Transverse colon (tissue), 4 donors: ENCODE measurements at places on chromosomes 6 and 20. TPM values are rescaled to one million over a fixed set of nuclear protein-coding genes. Genes with fewer than 3 reads are reported as not detected.

The SNAP25 gene
- 2.4 TPM for total RNA-seq

The SNX3 gene
- total RNA-seq: 136 TPM

The LTA gene
- total RNA-seq: not detected

The SLC4A11 gene
- total RNA-seq: 0.75 TPM

The TTBK1 gene
- 0.32 TPM for total RNA-seq

- no peak for DNase-seq
These were observed 92.7 kb upstream of the AFDN start for GRCh38 chr6:167733740-167734661.

- no peak for DNase-seq
These were observed 354.7 kb upstream of the PLCB4 start for GRCh38 chr20:8714206-8714605.

DNA sequence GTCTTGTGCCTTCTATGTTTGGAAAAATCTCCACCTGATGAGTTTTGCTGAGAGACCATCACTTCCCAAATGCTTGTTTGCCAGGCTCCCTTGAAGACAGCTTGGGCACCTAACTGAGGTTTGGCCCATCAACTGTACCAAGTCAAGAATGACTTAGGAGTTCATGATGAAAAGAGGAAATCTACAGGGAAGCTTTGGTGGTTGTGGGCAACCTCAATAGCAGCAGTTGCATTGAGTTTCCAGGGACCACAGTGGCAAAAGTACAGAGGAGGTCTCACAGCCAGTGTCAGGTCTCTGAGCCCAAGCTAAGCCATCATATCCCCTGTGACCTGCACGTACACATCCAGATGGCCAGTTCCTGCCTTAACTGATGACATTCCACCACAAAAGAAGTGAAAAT, 49.7 kb upstream of the PHACTR1 start:
- DNase-seq: no peak

DNA sequence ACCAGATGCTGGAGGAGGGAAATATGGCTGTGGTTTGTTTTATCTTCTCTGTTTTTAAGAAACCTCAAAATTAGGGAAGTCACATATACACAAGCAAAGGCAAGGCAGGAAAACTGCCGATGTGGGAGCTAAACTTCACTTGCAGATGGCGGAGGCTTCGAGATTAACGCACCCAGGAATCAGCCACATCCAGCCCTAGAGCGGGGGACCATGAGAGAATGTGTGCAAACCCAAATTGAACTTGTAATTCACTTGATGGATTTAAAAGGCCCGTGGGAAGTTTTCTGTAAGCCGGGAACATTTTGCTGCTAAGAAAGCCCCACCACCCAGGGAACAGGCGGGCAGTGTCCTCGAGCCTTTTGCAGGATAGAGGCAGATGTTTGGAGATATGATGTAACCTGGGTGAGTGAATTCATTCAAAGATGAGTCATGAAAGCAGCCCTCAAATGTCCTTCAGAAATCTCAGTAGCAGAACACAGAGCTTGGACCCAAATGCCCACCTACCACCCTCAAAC, 39.9 kb downstream of the PREX1 start:
- DNase-seq: no peak

GRCh38 chr6:11094411-11094851, 797 bp downstream of the SMIM13 start:
- DNase-seq: peak; percentile 54

DNA sequence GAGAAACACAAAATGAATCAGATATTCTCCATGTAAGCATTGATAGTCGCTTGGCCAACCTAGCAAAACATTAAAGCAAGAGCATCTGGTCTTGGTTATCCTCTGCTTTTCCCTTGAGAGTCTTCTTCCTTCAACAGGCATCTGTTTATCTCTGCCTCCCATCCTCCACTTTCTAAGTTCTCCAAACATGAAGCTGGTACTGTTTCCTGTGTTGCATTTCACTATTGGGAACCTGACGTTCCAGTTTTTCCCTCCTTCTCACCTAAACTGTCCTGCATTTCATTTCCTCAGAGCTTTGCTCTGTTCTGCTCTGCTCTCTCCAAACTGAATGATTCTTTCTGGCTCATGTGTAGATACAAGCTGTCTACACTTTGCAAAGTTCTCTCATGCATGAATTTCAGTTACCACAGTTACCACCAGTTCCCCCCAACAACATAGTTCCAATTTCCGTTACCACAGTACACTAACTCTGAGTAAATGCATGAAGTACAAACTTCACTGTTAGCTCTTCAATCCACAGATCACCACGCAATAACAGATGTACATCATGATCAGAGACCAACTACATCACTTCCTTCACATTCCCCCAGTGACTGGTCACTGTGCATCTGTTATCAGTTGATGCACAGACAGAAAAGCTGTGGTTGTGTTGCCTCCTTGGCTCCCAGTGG, 86.7 kb upstream of the F13A1 start:
- DNase-seq: no peak

GRCh38 chr6:169326067-169326799, 72.6 kb upstream of the THBS2 start:
- no peak for DNase-seq

GRCh38 chr20:53021934-53022333, 49.8 kb downstream of the TSHZ2 start:
- DNase-seq: no peak

DNA sequence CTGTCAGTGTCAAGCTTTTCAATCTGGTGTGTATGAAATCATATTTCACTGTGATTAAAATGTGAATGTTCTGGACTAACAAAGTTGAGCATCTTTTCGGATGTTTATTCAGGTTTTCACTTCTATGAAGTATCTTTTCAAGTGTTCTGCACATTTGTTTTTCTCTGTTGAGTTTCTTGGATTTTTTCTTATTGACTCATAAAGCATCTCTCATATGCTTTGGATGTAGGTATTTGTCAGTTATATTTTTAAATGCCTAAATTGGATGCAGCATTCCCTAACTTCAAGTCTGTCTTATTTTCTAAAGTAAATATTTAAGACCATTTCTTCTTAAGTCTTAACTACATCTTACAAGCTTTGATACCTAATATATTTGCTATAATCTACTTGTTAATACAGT, 398.0 kb downstream of the PLCB1 start:
- no peak for DNase-seq

- no peak for DNase-seq
These were observed 1107.3 kb upstream of the MAP3K7 start for GRCh38 chr6:91694016-91694654.

DNA sequence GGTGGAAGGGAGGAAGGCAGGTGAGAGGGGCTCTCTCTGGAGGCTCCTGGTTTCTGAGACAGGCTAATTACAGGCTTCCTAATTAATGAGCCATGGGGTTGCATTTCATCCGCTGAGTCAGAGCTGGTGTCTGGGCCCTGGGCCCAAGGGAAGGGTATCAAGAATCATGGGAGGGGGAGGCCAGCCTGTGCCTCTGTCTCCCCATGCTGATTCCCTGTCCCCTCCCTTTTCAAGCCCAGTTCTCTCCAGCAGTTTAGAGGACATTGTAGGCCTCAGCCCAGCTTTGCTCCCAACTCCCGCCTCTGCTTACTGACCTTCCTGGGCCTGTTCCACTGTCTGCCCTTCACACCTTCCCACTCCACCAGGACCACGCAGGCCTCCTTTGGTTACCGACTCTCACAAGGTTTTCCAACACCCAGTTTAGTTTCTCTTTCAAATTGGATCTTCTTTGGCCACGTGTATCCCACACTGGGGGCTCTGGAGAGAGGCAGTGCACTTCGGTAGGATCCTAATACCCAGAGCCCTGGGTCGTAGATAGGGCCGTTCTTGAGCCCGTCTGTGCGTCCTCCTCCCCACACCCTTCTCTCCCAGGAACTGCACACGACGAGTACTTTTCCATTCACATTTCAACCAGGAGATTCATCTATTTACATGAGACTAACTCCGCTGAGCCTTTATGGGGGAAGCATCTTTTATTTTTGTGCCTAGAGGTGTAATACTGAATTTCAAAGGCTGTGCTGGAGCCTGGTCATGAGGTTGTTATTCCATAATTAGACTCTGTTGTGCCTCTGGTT, 18.2 kb upstream of the AVP start:
- no peak for DNase-seq

DNA sequence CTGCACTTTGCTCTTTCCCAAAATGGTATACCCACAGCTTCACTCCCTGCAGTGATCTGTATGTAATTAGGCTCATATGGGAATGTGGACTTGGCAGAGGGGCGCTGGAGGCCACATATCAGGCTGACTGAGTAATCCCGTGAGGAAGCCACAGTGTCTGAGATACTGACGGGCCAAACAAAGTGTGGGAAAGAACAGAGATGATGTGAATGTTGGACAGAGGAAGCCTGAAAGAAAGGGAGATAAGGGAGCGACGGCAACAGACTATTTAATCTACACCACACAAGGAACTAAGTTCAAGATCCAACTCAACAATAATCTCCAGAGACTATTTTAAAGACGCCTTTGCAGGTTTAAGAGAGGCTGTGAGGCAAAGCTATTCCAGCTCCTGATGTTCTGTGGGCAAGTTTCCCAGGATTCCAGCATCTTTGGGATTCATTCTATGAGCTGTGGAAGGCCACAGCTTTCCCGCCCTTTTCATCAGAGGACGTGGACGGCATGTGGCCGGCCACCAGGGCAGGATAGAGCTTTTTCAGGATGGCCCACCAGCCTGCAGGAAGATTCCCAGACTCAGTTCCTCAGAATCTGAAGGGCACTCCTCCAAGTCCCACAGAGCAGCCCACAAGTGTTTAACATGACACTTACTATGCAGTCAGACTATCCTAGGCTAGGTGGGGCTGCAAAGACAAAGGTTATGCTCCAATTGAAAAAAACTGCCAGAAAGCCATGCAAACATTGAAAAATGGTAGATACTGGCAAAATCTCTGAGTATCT, 237.5 kb downstream of the ATXN1 start:
- no peak for DNase-seq

DNA sequence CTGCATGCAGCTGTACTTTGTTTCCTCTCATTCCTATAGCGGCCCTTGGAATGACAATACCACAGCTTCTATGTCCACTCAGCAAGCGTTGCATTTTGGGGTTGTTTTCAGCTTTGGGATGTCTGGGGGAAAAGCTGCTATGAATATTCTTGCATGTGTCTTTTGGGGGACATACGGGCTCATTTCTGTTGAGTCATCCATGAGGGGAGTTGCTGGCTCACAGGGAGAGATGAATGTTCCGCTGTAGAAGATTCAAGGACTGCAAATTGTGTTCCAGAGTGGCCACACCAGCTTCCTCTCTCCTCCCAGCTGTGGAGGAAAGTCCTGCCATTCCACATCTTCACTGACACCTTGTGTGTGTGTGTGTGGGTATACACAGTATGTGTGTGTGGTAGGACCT, 43.3 kb downstream of the TGM2 start:
- no peak for DNase-seq

DNA sequence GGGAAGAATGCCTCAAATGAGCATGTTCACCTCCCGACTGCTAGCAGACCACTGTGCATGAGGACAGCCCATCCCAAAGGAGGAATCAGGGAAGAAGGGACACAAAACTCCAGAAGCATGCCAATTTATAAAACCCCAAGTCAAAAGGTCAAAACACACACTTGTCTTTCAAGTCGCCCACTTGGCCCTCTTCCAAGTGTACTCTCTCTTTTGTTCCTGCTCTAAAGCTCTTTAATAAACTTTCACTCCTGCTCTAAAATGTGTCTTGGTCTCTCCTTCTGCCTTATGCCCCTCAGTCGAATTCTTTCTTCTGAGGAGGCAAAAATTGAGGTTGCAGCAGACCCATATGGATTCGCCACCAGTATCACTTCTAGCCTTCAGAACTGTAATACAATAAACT, 33.9 kb upstream of the TPBG start:
- DNase-seq: no peak

GRCh38 chr20:12970372-12970821, 38.4 kb upstream of the SPTLC3 start:
- DNase-seq: peak; percentile 9

DNA sequence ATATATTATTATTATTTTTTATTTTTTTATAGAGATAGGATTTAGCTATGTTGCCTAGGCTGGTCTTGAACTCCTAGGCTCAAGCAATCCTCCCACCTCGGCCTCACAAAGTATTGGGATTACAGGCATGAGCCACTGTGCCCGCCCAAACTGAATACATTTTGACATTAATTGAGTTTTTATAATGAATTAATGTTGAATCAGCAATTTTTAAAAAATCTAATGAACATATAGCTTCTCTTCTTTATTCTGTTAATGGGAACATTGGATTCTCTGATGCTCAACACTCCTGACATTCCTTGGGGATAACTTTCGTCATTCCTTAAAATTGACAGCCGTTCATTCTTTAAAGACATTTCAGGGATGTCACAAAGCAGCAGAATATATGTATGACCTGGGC, 52.4 kb downstream of the ANKS1A start:
- DNase-seq: no peak

- no peak for DNase-seq
These were observed 71.3 kb downstream of the DZANK1 start for GRCh38 chr20:18395544-18395943.

DNA sequence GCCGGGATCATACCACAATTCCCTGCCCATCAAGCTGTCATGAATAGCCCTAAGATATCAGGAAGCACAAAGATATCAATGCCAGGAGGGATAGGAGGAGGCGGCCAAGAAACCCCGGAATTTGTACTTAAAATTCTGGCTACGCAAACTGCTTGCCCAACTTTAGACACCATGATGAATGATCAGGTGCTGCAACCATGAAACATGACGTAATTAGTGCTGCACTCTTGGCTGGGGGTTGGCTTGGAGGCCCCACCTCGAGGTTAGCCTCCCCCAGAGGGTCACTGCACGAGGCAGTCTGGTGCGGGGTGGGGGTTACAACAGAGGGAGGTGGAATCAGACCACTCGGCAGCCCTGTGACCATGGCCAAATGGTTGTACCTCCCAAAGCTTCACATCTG, 8.9 kb downstream of the SIRPA start:
- DNase-seq: no peak

DNA sequence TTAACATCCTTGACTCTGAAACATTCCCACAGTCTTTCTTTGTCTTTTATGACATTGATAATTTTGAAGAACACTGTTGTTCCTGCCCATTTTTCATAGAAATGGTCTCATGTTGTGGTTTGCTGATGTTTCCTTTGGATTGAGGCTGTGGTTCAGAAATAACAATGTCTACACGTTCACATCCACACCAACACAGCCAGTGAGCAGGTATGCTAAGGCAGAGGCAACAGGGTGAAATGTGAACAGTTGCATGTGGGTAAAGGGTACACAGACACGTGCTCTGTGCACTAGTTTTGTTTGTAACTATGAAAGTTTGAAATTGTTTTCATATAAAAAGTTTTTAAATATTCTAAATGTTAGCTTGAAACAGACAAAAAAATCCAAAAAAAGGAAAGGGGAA, 78.4 kb downstream of the GINS1 start:
- no peak for DNase-seq
